ENCODE measurements at places on chromosomes 13 and 19. TPM values are rescaled to one million over a fixed set of nuclear protein-coding genes. Genes with fewer than 3 reads are reported as not detected.

The CRLF1 gene
- 7.2 TPM for polyA plus RNA-seq

The ZNF229 gene
- 0.74 TPM for polyA plus RNA-seq

DNA sequence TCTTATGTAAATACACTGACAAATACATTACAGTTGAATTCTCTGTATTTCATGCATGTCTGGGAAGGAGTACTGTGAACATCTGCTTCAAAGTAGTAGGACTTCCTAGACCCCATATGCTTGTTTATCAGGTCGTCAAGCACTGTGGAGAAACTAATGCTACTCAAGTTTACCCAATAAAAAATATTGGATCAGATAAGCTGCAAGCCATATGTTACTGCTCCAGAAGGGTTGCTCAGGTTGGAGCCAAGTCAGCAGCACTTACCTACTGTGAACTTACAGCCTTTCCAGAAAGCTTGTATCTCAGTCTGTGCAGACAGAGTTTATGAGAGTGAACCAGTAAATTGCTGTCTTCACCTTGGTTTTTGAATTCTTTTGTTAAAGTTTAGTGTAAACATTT, 36.2 kb downstream of the SLAIN1 start:
- DNase-seq = no peak

DNA sequence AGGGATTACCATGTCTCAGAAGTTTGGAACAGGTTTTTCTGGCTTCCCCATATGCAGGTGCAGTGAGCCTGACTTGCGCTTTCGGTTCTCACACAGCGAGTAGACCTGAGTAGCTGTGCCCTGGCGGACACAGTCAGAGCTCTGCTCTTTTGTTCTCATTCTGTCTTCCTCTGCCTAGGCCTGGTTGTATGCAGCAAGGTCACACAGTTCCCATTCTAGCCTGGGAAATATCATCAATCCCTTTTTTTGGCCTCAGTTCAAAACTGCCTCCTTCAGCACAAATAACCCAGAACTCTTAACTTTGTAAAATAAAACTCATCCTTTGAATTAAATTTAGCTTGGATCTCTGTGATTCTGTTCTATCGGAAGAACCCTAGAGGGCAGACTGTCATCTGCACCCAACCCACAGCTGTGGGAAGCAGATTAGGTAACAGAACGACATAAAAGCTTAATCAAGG, 10.2 kb downstream of the OXGR1 start:
- DNase-seq = no peak

GRCh38 chr13:73901324-73902068, 232.7 kb downstream of the KLF12 start:
- DNase-seq = no peak

GRCh38 chr19:1524287-1524971, 552 bp downstream of the PLK5 start:
- no peak for DNase-seq

DNA sequence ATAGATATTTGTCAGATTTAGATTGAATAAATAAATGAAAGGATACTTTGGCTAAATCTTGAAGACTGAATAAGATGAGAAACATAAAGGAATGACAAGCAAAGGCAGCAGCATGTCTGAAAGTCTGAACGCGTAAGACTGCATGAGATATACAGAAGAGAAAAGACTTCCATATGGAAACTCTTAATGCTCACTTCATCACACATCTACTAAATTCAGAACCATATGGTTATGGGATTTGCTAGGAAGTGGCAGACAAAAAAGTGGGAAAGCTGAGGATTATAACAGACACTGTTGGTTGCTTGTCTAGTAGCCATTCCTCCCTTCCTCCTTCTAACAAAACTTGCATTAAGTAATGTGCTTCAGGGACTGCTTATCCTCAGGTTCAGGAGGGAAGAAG, 446.7 kb downstream of the KCTD12 start:
- no peak for DNase-seq

DNA sequence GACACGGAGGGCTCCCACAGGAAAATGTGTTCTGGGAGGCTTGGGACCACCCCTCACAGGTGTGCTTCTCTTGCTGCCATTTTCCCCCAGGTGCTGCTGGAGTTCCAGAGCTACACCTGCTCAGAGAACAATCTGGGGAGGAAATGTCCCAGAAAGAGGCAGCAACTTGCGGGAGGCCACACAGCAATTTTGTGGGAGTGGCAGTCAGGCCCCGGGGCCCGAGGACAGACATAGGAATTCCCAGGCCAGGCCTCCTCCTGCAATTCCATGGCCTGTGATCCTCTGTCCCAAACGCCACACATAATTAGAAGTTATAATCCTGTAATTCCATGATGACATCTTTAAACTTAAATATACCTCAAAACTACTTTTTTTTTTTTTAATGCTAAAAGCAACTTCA, 1.8 kb downstream of the RHPN2 start:
- no peak for DNase-seq

The SIGLEC12 gene
- not detected for polyA plus RNA-seq

GRCh38 chr19:16023146-16023915, 53.0 kb upstream of the TPM4 start:
- no peak for DNase-seq

- no peak for DNase-seq
Measured at GRCh38 chr13:75910591-75910990, 274.5 kb downstream of the LMO7 start.

DNA sequence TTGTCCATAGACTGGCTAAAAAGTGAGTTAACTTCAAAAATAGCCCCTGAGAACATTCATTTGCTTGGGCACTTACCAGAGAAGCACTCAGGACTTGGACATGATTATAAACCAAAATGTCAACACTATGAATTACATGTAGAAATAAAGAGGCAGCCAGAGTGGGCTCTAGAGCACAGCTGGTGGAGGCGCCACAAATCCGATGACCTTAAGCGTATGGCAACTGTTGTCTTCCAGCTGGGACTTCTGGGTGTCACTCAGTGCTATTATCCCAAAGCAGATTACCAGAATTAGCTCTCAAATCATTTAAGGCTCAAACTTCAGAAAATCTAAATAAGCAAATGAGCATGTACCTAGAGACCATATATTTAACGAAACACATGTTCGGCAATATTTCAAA, 1255.5 kb upstream of the SLC10A2 start:
- DNase-seq = no peak

The LIM2 gene
- 0.13 TPM for polyA plus RNA-seq

The TMTC4 gene
- polyA plus RNA-seq = 31.4 TPM

- no peak for DNase-seq
Measured at GRCh38 chr19:36488846-36489117, 579 bp downstream of the ZNF566 start.

The ZNF358 gene
- polyA plus RNA-seq = 117 TPM

DNA sequence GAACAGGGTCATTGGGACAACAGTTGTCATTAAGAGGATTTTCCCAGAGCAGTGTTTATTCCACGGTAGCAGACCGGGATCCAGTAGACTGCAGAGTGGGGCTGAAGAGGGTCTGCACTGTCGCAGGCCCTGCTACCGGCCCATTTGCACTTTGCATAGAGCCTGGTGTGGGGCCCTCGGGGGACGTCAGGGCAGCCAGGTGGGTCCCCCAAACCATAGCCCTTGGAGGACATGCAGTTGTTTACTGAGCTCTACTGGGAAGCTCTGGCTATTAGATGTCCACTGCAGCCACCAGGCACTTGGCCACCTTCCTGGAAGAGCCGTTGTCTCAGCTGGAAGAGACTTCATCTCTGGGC, 45.8 kb downstream of the SLC7A9 start:
- DNase-seq = no peak

- no peak for DNase-seq
Measured at GRCh38 chr13:76879203-76879882, 6.9 kb downstream of the KCTD12 start.

The HSPB6 gene
- 1.6 TPM for polyA plus RNA-seq

DNA sequence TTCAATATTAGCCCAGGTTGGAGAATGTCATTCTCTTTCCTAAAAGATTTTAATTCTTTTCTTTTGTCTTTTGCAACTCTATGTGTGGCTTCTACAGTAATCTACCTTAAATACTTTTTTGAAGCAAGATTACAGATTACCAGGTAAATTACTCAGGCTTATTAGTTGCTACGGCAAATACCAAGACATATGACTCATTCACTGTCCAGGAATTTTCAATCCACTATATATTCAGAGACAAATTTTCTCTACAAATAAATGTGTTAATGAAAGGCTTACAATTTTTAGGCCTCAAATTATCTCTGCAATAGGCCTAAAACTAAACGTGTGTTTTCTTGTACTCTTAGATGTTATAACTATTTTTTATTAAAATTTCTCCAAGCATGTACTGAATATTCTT, 631.3 kb downstream of the DIAPH3 start:
- no peak for DNase-seq

The SAFB gene
- 69.5 TPM for polyA plus RNA-seq

GRCh38 chr13:88602786-88603777, 931.9 kb downstream of the SLITRK5 start:
- DNase-seq = no peak

DNA sequence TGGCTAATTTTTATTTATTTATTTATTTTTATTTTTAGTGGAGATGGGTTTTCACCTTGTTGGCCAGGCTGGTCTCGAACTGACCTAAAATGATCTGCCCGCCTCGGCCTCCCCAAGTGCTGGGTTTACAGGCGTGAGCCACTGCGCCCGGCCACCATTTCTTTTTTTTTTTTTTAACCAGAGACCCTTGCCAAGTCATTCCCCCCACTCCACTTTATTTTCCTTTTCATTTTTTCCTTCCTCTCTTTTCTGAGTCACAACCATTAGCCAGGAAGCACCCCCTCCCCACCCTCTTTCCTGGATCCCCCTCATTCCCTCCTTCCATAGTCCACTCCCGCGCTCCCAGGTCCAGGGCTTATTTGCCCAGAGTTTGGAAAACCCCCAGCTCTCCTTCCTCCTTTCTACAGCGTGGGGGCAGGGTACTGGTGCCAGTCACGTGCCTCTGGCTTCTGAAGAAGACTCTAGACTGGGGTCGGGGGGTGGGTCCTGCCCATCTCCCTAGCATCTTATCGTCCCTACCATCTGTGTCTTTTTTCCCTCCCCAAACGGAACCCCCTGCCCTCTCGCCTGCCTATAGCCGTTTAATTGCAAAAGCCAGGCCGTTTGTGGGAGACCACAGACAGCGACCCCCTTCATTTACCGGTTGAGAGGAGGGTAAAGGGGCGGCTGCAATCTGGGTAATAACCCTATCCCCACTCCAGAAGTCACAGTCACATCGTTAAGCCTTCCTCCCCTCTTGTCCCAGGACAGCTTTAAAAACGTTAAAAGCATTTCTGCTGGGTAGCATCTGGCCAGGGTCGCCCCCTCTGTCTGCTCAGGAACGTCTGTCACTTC, 1.1 kb upstream of the CALR start:
- DNase-seq = peak; percentile 77

- peak; percentile 53 for DNase-seq
Measured at GRCh38 chr13:106566641-106567473, 1.1 kb downstream of the ARGLU1 start.

- no peak for DNase-seq
Measured at GRCh38 chr13:101996954-101997353, 404.9 kb downstream of the FGF14 start.

The CYP2A7 gene
- polyA plus RNA-seq = 0.35 TPM

- no peak for DNase-seq
Measured at GRCh38 chr13:46795321-46795720, 1.6 kb downstream of the ESD start.

- DNase-seq = no peak
Measured at GRCh38 chr13:31045286-31046081, 113.0 kb downstream of the TEX26 start.

The SOX1 gene
- 0.03 TPM for polyA plus RNA-seq

- DNase-seq = no peak
Measured at GRCh38 chr13:94182185-94182761, 297.2 kb downstream of the DCT start.

The ERICH6B gene
- not detected for polyA plus RNA-seq

Data from H1 (cell line).